ENCODE measurements at places on chromosomes 6 and 20.

DNA sequence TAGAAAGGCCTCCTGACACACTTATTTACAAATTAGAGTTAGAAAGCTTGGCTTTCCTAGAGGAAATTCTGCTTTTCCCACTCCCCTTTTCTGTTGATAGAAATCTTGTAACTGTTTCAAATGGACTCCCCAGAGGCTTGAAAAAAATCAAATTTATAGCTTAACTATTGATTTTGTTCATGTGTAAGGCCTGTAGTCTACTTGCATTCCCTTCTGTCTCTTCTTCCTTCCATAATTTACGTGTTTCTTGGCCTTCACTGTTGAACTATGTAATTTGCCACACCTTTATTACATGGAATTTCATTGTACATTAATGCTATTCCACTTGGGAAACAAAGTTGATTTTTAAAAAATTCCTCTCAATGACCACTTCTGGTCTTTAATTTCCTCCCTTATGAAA is 81.4 kb downstream of the LAMP5 start:
- no peak for DNase-seq

DNA sequence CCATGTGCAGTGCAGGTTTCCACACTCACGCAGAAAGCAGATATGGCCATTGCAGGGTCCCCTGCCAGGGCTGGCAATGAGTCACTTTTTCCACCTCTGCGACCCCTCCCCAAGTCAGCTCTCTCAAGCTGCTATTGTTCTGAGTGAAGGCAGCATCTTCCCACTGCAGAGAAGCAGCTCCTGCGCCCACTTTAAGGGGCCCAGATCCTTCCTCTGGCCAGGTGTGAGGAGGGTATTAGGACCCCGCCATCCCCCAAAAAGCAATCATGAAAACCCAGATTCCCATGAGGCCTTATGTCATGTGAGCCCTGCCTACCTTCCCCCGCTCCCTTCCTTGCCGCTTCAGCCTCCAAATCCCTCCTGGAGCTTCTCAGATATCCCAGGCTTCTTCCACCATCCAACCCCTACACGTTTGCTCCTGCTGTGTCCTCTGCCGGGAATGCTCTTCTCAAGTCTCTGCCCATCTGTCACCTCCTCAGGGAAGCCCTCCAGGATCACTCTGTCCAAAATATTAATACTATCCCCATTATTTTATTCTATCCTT is 220.3 kb downstream of the NFATC2 start:
- no peak for DNase-seq

- DNase-seq: no peak
Observed at GRCh38 chr6:3235486-3235885, 8.0 kb upstream of the TUBB2B start.

GRCh38 chr6:140857739-140858380 is 1274.9 kb upstream of the GJE1 start:
- no peak for DNase-seq

DNA sequence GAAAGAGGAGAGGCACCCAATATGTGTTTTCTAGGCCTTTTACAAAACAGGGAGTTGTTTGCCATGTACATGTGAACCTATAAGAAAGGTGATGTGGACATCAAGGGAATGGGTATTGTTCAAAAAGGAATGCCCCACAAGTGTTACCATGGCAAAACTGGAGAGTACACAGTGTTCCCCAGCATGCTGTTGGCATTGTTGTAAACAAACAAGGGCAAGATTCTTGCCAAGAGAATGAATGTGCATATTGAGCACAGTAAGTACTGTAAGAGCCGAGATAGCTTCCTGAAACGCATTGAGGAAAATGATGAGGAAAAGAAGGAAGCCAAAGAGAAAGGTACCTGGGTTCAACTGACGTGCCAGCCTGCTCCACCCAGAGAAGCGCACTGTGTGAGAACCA is 13.1 kb downstream of the QRSL1 start:
- DNase-seq: no peak

DNA sequence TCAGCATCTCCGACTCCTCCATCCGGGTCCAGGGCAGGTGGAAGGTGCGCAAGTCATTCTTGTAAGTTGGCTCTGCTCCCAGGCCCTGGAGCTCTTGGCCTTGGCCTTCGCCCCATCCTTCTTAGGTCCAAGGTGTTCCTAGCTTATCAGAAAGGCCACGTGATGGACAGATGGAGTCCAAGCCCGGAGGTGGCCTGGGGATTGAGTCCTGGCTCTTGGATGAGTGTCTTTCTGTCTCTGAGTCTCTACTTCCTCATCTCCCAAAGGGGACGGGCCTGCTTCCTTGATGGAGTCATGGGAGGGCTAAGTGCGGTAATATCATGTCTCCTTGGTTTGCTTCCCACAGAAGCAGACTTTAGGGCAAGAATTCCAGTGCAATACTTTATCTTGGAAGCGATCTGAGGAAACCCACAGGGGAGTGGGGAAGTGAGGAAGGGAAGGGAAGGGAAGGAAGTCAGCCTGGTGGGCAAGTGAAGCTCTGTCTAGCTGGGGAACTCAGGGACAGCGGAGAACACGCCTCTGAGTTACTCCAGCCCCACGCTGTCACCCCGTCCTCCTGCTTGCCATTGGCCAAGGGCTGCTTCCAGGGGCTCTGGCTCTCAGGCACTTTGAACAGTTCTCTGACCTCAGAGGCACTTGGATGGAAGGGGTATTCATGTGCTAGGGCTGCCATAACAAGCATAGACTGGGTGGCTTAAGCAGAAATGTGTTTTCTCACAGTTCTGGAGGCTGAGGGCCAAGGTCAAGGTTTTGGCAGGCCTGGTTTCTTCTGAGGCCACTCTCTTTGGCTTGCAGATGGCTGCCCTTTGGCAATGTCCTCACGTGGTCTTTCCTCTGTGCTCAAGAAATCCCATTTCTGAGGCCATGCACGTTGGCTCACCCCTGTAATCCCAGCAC is 4.8 kb downstream of the LBP start:
- DNase-seq: no peak

DNA sequence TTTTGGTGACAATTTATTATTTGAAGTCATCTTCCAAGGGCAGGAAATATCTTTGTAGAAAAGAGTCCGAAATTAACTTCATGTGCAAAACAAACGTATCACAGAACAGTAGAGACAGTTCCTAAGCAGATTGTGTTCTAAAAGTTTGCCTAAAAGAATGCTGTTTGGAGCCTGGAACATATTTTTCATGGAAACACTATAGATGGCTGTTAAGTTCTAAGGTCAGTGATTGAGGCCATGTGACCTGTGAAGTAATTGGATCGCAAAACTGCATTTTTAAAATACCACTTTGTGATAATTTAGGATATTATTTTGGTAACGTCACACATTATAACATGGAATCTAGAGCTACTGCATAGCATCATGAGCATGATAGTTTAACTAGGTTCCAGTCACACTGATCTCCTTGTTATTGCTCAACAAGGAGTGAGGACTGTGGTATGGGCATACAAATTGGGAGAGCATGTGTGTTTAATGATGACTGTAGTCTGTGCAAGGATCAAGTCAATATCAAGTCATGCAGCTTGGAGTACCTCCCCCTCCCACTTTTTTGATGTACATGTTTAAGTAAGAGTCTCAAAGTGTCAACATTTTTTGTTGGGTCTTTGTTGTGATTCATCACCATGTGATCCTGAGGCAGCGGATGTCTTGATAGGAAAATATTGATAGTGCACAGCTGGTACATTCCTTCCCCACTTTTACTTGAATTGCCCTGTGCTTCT is 609.3 kb upstream of the CITED2 start:
- no peak for DNase-seq

- DNase-seq: no peak
Observed at GRCh38 chr20:5843054-5843592, 92.9 kb downstream of the SHLD1 start.

GRCh38 chr6:36839749-36840431 is 646 bp upstream of the CPNE5 start:
- peak; percentile 79 for DNase-seq

GRCh38 chr20:58339741-58340140 is 30.2 kb downstream of the RAB22A start:
- no peak for DNase-seq

- no peak for DNase-seq
Observed at GRCh38 chr6:60952500-60952899, 1333.5 kb downstream of the KHDRBS2 start.

GRCh38 chr20:41169791-41170351 is 32.5 kb downstream of the PLCG1 start:
- peak; percentile 43 for DNase-seq

- DNase-seq: peak; percentile 77
Observed at GRCh38 chr6:127971945-127972391, 71.1 kb upstream of the THEMIS start.

DNA sequence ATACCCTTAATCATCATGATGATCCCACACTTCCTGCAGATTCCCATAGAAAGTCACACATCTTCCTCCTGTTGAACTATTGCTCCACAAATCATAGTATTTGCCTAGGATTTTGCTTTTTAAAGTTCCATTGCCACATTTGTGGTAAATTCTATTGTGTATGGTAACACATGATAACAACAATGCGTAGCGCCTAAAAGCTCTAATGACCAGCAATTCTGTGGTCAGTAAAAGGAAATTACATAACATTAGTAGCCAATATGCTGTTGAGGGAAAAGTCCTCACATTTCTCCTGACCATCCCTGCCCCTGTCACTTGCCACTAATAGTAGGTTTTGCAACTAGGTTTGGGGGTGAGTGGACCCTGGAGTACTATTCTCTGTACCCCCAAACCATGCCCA is 31.8 kb upstream of the PDE7B start:
- no peak for DNase-seq

- no peak for DNase-seq
Observed at GRCh38 chr6:130525408-130525807, 159.6 kb downstream of the TMEM200A start.

DNA sequence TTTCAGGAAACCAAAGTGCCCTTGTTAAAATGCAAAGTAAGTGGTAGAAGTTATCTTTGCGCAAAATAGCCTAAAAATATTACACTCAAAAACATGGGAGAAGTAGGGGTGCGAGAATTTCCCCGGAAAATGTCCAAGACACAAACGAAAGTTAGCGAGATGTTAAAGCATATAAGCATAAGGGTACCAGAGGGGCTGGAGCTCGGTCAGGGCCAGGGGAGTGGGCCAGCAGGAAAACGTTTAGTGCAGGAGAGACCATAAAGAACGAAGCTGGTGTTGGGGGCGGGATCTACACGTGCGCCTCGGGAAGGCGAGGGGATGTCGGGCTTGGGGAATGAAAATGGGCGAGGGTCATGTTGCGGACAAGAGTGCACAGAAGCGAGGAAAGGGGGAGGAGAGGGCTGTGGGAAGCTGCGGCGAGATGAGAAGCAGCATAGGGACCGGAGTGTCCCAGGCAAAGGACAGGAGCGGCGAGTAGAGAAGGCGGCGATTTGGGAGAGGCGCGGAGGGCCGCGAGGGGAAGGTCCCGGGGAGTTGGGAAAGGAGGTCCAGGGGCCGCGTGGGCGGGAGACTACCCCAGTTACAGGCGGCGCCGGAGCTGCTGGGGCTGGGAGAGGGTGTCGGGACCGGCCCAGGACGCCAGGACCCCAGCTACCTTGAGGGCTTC is 600 bp downstream of the XPO5 start:
- no peak for DNase-seq

DNA sequence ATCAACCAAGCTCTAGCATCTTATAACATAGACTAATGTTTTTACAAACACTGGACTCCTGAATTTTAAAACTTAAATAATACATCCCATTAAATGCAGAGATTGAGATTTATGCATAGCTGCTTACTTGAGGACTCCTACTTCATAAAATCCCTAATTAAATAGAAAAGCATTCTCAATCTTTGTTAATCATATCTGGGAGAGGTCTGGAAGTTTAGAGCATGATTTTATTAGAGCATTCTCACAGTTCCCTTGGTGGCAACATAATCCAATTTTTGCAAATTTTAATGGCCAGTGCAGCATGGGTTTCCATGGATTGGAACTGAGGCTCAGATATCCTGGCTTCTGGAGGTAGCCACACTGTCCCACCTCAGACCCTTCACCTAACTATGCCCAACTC is 19.5 kb downstream of the BTBD3 start:
- no peak for DNase-seq

- peak; percentile 72 for DNase-seq
Observed at GRCh38 chr6:5619249-5619648, 357.9 kb downstream of the FARS2 start.

DNA sequence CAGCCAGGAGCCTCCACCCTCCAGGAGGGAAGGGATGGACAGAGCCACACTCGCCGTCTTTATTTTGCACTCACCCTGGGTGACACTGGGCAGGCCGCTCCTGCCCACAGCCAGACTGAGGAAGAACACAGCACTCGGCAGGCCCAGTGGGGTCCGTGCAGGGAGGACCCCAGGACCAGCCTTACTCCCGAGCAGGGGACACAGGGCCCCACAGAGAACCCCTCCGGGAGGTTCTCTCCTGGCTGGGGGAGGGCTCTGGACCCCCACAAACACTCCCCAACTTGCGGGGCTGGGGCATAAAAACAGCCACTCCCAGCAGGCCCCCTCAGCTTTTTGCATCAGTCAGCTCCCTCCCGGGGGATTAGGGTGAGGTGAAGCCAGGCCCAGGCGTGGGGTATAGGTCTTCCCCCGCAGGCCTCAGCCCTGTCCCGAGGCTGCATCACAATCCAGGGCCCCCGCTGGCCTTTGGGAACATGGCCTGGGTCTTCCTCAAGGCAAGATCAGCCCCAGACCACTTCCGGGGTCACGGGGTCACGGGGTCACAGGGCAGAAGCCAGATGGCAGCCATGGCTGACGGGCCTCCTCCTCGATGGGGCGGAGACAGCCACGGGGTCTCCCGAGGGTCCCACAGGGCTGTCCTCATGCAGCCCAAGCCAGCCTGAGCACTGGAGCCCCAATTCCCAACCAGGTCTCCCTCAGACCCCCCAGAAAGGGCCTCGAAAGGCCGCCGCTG is 3.2 kb downstream of the TNFRSF6B start:
- no peak for DNase-seq

DNA sequence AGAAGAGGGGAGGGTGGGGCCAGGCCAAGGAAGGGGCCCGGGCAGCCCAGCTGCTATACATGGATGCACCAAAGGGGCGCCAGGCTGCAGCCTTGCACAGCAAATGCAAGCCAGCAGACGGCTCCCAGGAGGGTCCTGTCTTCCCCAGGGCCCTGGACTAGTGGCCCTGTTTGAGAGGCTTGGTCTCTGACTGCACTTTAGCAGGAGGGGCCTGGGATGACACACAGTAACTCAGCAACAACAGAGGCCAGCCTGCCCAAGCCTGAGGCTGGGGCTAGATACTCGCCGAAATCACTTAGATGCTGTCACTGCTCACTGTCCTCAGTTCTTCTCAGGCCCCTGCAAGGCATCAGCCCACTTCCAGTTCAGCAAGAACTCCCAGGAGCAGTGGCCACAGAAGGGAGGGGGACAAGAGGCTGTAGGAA is 73.5 kb downstream of the TRAM2 start:
- no peak for DNase-seq

All from activated effector memory CD4-positive, alpha-beta T cell treated with anti-CD3 and anti-CD28 coated beads, Interleukin-2, amount 50 U/mL, for 16 hours (primary cell).